Spinal cord (tissue), 10 donors: ENCODE measurements at places on chromosomes 3 and 15.

DNA sequence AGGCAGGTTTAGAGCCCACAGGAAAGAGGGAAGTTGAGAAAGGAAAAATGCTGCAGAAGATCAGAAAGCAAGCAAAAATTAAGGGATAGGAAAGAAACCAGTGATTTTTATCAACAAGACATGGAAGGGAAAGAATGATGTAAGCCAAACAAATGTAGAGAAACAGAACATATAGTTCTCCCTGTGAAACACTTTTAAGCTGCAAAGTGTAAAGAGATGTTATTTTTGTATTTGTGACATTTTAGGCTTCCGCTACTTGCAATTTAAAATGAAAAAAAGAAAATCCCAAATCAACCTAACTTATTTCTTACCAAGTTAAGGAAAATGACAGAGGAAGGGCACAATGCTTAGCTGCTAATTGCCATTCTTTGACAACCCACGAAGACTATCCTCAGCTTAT, 111.6 kb downstream of the PDCD6IP start:
- DNase-seq: no peak

- peak; percentile 84 for DNase-seq
Measured at GRCh38 chr15:40092256-40092978, 16.3 kb downstream of the BMF start.

DNA sequence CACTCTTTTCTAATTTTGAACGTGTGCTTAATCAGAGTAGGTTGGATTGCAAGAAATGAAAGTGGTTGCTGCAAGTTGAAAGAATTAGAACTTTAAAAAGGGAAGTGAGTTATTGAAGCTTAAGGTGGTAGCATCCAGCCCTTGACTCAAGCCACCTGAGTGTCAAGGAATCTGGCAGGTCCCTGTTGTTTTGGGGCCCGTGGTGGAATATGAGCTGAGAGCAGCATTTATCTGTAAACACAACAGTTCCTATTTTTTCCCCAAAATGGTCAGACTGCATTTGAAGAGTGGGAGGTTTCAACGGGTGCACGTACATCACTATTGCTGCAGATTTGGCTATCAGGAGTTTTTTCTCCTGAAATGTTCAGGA, 1.7 kb downstream of the ITPR1 start:
- no peak for DNase-seq

GRCh38 chr3:48562367-48563095, 1.1 kb downstream of the UCN2 start:
- DNase-seq: no peak

- DNase-seq: no peak
Measured at GRCh38 chr15:38768970-38769369, 204.4 kb upstream of the RASGRP1 start.

DNA sequence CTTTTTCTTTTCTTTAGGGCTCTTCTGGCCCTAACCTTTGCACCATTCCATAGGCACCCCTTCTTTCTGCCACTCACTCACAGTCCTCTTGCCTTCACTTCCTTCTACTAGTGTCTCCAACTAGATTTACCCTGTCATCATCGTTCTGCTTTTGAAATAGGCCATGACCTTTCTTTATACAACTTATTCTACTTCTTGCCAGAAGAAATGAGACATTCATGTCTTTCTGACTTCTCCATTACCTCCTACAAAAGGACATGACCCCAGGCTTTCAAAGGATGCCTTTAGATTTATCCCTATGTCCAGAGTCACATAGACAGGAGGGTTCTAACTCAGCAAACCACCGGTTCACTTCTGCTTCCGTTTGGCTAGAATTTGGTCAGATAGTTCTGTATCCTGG, 336.4 kb upstream of the LRRFIP2 start:
- DNase-seq: no peak

- no peak for DNase-seq
Measured at GRCh38 chr3:171828902-171829770, 14.0 kb upstream of the TMEM212 start.

DNA sequence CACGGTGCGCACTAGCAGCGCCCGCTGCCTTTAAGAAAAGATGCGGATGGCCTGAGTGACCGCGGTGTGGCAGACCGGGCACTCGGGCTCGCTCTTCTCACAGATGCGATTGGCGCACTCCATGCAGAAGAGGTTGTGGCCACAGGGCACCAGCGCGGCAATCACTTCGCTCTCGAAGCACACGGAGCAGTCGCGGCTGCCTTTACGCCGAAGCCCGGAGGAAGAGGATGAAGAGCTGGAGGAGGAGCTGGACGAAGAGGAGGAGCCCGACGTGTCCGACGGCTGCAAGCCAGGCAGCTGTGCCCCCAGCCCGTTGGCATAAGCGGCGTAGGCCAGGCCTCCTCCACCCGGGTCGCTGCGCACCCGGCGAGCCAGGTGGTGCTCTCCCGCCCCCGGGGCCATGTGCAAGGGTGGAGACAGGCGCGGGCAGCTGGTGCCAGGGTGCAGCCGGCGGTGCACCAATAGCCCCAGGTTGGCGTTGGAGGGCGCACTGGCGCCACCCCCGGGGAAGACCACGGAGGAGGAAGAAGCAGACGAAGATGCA, 2.6 kb downstream of the MEX3B start:
- no peak for DNase-seq

- DNase-seq: no peak
Measured at GRCh38 chr15:88529021-88529630, 17.4 kb downstream of the DET1 start.

GRCh38 chr3:186417791-186418190, 55.8 kb upstream of the DGKG start:
- DNase-seq: no peak

DNA sequence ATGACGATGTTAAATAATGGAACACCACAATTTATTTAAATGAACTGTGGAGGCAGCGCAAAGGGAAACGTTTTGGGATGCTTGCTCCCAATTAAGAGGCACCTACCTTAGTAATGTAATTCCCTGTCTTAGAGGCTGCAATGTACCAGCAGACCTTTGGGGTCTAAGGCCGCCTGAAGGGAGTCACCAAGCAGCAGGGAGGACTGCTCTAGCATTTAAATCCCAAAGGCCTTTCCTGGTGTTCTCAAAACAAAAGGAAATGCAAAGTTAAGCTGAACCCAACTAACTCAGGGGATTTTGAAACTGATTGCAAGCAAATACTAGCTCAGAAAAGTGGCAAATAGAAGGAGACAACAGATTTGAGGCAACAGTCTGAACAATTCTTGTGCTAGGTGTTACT, 510.8 kb downstream of the GABRG3 start:
- no peak for DNase-seq

- no peak for DNase-seq
Measured at GRCh38 chr3:59374818-59375211, 325.0 kb upstream of the CFAP20DC start.

DNA sequence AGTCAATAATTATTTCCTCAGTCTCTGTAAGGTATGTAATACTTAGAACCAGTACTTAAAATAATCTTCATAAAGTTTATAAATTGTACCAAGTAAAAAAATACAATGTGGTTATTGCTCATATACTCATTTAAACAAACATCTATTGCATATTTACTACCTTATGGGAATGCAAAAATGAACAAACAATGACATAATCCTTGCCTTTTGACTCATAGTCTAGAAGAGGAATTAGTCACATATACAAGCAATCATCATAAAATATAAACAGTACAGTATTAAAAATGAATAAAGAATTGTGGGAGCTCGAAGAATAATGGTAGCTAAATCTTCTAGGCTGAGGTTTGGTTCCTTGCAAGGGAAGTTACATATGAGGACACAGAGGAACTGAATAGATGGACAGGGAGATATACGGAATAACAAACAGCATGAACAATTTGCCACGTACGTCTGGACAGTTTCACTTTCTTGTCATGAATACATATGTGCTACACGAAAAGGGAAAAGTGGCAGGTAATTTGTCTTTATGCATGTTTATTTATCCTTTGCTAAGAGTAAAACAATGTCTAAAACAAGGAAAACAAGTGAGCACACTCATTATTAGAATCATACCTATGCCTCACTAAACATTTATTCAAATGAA, 17.2 kb downstream of the IMPG2 start:
- DNase-seq: no peak

DNA sequence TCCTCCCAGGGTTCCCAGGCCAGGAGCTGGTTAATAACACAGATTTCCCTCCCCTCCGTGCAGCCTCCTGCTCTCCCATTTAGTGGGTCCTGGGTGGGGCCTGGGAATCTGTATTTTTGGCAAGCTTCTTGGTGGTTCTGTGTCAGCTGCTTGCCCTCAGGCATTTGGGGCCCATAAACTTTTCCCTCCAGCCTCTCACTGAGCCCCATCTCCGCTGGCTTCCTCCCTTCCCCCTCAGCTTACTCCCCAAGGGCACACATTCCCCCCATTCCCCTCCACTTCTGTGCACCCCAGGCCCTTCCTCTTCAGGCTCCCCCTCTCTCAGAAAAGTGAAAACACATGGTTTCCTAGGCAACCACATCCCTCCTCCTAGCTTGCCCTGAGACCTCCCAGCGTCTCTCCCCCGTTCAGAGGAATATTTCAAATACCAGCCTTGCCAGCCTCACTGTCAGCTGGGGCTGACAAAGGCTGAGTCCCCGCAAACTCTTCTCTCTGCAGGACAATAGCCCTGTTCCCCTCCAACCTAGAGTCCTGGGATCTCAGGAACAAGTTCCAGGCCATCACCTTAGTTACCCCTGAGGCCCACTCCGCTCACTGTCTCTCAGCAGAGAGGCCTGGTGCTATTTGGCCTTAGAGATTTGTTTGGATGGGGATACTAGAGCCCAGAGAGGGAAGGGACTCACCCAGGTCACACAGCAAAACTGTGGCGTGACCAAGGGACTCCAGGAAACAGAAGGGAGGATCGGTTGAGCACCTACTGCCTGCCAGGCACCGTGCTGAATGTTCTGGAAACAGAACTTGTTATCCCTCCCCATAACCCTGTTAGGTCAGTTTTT, 44.6 kb upstream of the SMAD6 start:
- DNase-seq: peak; percentile 62

DNA sequence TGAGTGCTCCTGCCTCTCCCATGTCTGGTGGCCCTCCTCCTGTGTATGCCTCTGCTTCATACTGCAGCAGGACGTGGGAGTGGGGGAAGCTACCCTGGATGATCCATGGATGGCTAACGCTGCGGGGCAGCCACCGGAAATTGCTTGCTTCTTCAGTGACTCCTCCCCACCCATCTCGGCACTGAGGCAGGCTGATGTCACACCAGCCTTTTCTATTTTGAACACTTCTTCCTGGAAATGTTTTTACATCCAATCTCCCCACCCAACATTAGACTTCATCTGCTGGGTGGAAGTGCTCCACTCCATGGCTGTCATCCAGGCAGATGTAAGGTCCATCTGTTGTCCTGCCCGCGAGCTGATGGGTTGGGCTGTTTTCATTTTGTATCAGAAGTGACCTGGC, 58.9 kb upstream of the MUC13 start:
- no peak for DNase-seq

DNA sequence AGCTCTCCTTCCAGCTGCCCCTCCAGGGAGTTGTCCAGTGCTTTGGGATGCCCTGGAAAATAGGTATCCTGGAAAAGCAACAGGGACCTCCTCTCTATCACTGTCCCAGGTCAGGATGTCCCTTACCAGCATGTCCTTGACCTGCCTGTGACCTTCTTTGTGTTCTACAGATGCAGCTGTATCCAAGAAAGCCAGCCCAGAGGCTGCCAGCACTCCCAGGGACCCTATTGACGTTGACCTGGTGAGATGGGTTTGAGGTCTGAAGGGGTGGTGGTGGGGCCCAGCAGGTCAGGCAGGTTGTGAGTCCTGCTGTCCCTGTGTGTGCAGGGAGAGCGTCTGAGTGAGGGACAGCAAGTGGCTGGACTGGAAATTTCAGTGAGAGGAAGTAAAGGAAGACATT, 30.2 kb downstream of the PML start:
- no peak for DNase-seq

DNA sequence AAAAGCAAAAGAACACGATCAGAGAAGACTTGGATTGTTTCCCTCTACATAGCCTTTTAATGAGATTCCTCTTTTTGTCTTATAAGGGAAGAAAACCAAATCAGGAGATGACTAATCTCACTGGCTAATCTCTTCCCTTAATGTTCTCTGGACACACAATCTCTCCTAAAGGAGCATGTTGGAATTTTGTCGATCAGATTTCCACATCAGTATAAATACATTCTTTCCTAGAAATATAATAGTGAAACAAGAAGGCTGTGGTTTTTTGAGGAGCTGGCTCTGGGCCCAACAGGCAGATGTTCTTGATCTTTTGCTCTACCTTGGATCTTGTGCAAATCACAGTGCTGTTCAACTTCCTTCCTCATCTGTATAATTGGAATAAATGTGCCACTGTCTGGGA, 94.0 kb downstream of the GTPBP8 start:
- DNase-seq: no peak

GRCh38 chr3:43213631-43214030, 72.7 kb upstream of the SNRK start:
- DNase-seq: no peak

GRCh38 chr3:150876611-150877265, 28.5 kb downstream of the MINDY4B start:
- DNase-seq: peak; percentile 61

DNA sequence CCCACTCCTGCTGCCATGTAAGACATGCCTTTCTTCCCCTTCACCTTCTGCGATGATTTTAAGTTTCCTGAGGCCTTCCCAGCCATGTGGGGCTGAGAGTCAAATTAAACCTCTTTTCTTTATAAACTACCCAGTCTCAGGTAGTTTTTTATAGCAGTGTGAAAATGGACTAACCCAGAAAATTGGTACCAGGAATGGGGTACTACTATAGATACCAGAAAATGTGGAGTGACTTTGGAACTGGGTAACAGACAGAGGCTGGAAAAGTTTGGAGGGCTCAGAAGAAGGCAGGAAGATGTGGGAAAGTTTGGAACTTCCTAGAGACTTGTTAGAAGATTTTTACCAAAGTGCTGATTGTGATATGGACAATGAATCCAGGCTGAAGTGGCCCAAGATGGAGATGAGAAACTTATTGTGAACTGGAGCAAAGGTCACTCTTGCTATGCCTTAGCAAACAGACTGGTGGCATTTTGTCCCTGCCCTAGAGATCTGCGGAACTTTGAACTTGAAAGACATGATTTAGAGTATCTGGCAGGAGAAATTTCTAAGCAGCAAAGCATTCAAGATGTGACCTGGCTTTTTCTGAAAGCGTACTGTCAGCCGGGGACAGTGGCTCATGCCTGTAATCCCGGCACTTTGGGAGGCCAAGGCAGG, 52.7 kb downstream of the TMCC1 start:
- DNase-seq: no peak

- no peak for DNase-seq
Measured at GRCh38 chr3:152589644-152590043, 245.3 kb upstream of the P2RY1 start.

DNA sequence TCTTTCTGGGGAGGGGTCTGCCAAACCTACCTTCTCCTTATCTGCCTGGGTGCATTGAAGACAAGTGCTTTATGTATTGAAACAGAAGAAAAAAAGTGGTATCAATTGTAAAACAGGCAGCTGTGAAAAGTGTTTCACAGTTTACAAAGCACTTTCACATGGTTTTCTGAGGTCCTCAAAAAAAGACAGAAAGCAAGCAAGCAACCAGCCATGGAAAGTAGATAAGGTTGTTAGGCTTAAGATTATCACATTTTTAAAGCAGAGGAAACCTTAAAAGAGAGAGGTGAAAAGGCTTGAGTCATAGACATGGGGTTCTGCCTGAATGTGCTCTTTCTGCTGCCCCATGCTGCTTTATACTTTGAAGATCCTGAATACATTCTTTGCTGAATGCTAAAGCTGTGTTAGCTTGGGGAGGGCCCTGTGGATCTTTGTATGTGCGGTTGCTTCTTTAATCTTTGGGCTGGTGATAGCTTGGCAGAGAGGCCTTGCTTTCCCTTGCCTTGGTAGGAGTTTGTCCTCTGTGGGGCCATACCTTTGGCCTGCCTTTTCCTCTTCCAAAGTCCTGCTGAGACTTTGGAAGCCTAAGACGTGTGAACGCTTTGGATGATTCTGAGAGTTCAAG, 2.6 kb downstream of the SMAD3 start:
- DNase-seq: no peak
